ENCODE measurements at places on chromosomes 5 and 9.

GRCh38 chr9:137552022-137552768, 516 bp downstream of the MRPL41 start:
- no peak for DNase-seq

- DNase-seq, result no peak
Observed at GRCh38 chr5:107773479-107773878, 102.7 kb upstream of the EFNA5 start.

DNA sequence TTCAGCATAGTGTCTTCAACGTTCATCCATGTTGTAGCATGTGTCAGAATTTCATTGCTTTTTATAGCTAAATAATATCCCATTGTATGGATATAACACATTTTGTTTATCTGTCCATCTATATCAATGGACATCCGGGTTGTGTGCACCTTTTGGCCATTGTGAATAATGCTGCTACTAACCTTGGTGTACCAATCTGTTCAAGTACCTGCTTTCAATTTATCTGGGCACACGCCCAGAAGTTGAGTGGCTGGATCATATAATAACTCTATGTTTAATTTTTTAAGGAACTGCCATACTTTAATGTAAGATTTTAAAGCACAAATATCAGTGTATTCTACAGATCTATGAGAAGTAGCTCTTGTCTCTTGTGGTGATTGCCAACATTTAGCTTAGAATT, 43.5 kb downstream of the SCAI start:
- DNase-seq, result peak; percentile 34

DNA sequence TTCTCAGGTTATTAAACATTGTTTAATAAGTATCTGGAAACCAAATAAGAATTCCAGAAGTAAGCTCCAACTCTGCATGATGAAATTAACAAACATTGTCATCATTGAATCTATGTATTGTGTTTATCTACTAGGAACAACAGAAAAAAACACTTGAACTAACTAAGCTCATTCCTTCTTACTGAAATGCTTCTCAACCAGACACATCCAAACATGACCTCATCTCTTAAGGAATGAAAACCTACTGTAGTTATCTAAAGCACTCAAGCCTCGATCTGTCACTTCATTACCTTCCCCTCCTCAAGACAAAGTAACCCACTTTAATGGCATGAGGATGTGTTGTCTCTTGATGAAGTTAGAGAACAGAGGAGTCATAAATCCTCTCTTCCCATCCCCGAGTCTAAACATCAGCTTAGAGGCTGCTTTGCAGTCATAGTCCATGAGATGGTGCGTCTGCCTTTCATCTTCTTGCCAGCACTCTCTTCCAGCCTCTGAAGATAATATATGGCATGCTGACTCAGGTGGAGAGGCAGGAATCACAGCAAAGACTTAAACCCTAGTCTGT, 86.5 kb downstream of the CEMIP2 start:
- no peak for DNase-seq

DNA sequence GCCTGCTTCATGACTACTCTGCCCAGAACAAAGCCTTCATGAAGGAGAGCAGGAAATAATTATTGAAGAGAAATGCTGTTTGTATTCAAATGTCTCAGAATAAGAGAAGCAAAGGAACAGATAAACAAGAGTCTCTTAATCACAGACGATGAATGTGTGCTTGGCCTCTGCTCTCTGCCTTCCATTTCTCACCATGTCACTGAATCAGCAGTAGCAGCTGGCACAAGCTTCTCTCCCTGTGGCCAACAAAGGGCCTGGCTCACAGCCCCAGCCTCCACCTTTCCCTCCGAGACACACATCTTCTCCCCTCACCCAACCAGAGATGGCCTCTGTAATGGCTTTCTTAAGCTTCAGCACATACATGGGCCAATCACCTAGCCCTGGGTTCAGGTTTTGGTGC, 128.1 kb upstream of the SLIT3 start:
- peak; percentile 13 for DNase-seq

DNA sequence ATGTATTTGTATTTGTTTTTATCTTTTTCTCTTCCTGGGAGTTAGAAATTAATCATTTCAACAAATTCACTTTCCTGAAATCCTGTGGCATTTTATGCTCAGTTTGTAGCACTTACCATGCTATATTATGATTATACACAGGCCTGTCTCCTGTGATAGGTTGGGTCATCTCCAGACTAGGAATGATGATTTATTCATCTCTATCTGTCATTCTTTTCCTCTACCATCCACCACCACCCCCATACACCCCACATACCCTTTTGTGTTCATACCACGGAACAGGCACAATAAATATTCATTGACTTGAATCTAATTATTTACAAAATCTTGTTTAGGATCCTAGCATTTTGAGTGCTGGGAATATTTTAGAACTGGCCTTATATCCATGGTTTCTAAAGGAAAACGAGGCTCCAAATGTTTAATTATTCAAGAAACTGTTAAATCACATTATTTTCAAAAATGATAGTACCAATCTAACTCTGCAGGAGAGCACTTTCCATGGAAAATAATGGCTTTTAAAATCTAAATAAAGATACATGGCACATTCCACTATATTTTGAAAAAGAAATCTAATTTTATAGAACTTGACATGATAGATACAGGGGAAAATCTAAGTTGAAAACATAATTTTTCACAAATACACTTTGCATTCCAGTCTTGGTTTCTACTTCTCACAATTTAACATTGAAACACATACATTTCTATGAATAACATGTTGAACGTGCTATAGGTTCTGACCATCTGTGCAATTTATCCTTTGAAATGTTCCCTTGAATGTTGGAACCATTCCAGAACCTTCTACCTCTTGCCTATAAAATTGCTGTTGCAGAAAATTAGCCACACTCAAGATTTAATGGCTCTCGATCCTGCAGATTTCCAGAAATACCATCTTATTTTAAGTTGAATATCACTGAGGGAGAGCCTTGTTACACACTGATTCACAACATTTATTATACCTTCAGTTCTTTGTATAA, 89.3 kb downstream of the STARD4 start:
- DNase-seq, result no peak

DNA sequence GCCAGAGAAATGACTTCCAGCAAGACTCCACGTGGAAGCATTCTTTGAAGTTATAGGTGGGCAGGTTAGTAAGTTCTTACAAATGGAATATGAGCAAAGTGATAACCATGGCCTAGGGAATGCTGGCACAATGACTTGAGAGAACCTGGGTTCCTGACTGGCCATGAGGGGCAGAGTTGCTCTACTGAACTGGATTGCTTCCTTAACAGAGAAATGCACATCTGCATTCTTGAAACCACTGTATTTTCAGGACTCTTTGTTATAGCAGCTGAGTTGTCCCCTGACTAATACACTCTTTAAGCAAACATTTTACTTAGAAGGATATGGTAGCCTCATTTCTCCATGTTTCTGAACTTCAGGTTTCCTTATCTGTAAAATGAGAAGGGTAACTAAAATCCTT, 108.3 kb upstream of the GNA14 start:
- DNase-seq, result no peak

DNA sequence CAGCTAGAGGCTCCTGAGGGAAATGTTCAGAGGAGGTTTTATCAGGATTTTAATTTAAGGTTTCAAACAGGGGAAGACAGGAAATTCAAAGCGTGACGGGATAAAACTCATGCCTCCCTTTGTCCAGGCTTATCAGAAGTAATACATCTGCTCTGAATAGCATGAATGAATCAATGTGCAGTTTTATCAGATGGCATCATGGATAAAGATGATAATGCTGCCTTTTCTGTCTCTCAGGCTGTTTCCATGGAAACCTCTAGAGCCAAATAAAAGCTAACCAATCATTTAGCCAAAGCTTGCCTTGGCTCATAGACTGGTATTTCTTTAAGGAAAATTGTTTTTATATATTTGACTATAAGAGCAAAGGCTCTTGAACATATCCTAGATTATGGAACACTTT, 16.4 kb downstream of the MFAP3 start:
- no peak for DNase-seq

DNA sequence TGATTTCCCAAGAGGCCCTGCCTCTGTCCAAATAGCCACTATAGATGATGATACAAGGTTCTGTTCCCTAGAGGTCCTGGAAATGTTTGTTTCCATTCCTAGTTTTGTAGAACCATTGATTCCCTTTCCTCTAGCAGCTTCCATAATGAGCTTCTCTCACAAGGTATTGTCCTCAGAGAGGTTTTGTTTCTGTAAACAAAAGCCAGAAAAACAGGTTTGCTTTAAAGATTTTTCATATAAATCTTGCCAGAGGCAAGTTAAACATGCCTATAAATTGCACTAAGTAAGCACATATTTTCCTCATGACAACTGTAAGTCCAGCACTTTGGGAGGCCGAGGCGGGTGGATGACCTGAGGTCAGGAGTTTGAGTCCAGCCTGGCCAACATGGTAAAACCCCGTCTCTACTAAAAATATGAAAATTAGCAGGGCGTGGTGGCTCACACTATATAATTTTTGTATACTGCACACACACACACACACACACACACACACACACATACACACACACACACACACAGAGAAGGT, 1787.7 kb downstream of the EFNA5 start:
- peak; percentile 2 for DNase-seq

DNA sequence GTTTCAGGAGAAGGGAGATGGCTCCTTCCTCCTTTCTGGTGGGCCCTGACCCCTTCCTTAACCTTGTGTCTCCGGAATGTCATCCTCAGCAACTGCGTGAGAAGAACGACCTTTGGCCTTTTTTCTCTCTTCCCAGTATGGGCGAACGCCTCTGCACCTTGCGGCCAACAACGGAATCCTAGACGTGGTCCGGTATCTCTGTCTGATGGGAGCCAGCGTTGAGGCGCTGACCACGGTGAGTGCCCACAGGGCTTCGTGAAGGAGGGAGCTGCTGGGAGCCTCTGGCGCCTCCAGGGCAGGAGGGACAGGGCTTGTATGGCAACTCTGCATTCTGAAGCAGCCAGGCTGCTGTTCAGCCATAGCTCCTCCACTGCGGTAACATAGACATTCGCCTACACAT, 68.0 kb upstream of the CTSL start:
- no peak for DNase-seq

- DNase-seq, result no peak
Observed at GRCh38 chr5:123478546-123478945, 33.4 kb upstream of the CSNK1G3 start.

DNA sequence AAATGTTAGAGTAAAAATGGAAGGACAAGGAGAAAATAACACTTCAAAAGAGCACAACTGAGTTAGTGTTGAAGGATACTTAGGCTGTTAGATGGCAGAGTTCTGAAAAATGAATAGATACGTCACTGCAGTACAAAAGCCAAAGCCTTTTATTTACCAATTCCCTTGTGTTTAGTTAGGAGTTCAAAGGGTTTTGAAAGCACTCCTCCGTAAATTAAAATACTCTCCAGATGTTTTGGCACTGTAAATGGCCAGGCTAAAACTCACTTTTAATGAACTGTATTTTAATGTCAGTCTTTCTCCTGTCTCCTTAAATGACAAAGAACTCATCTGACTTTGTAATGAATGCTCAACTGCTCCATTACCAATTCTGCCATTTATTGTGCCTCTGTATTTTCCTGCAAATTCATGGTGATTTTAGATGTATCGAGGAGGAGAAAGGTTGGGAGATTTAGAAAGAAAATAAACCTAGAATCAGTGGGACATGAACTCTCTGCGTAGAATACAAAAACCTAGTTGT, 1727.2 kb downstream of the MAT2B start:
- DNase-seq, result no peak

DNA sequence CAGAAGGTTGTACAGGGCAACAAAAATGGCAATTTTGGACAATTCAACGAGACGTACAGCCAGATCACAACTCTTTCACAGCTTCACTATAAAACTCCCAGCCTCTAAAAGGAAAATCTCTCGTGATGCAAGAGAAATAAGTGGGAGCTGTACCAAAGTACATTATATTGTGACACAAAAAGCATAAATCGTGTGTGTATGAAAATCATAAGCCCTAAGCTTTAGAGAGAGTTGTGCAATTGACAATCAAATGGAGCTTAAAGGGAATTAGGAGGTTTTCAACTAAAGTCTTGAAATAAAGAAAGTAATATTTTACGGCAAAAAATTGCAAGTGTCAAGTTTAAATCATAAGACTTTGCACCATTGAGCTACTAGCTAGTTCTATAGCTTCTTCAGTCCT, 194.8 kb upstream of the TBCA start:
- DNase-seq, result no peak

DNA sequence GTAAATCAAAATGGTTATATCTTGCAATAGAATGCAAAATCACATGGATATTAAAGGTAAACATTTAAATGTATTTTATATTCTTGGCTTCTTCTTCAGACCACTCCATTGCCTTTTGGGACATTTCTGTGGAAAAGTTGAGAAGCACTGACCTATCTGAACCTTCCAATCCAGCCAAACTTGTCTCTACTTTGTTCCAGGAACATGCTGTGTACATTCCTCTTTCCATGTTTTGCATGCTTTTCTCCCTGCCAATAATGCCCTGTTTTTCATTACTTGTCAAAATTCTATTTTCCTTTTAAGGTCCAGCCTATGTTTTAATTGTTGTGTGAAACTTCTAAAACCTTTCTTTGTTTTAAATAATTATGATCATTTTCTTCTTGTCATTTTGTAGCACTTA, 28.3 kb downstream of the JAK2 start:
- no peak for DNase-seq

GRCh38 chr5:152124409-152125041, 199.9 kb upstream of the GLRA1 start:
- no peak for DNase-seq

DNA sequence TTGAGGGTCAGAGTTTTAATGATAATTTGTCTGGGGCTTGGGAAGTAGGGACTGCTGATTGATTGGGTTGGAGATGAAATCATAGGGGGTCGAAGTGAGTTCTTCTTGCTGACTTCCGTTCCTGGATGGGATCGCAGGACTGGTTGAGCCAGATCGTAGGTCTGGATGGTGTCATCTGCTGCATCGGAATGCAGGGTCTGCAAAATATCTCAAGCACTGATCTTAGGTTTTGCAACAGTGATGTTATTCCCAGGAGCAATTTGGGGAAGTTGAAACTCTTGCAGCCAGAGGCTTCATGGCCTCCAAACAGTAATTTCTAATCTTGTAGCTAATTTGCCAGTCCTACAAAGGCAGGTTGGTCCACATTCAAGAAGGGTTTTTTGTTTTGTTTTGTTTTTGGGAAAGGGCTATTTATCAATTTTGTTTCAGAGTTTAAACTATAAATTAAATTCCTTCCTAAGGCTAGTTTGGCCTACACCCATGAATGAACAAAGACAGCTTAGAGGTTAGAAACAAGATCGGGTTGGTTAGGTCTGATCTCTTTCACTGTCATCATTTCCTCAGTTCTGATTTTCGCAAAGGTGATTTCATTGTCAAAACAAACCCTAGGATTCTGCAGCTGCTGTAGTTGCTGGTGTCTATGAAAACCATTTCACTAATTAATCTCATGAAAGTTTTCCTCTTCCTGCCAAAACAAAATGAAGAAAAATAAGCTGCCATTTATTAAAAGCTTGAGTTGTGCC, 388.0 kb downstream of the TMEM232 start:
- no peak for DNase-seq

- no peak for DNase-seq
Observed at GRCh38 chr9:89721971-89722530, 117.2 kb downstream of the GADD45G start.

GRCh38 chr9:20398536-20399338, 223.6 kb downstream of the MLLT3 start:
- no peak for DNase-seq

Measured in NCI-H2029 treated with DMSO at 0.1 percent for 48 hours (cell line).